ENCODE measurements at places on chromosomes 16 and 17.

DNA sequence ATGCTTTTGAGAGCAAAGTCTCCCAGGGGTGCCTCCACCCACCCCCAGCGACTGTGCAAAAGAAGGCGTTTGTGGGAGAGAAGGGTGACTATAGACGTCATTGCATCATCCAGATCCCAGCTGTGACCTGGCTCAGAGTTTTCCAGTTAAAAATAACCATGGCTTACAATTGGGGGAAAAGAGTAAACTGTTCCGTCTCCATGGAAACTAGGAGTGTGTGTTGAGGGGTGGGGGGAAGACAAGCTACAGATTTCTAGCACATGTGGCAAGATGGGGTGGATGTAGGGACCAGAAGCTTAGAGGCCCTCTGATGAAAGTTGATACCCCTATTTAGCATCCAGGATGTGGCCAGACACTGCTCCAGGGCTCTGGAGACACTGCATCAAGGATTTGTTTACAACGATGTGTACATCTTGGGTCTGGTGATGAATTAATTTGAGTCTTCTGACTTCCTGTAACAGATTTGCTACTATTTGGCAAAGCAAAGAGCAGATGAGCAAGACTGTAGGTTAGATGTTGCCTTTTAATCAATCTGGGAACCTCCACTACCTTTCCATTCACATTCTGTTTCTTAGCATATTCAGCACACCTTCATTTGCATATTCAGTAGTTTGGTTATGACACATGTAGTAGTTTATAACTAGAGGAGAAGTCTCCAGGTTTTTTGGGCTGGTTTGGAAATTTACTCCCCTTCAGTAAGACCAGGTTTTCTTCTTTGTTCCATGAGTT lies 6.2 kb upstream of the DUSP14 start:
- no peak for DNase-seq

- DNase-seq, result no peak
These were observed 5.3 kb upstream of the IRX3 start for GRCh38 chr16:54291656-54292487.

DNA sequence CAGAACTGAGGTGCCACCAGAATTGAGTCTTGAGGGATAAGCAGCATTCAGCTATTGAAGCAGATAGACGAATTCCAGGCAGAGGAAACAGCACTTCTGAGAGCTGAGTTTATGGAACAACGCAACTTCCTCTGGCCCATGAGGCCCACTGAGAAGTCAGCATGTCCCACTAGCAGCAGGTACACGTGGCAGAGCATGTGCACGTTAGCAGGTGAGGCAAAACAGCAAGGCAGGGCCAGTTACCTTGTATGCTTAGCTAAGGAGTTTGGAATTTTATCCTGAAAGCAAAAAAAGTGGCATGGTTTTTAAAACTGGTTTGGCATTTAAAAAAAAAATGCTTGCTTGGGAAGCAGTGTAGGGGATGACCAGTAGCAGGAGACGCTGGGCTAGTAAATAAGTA lies 305.6 kb downstream of the CPPED1 start:
- no peak for DNase-seq

GRCh38 chr17:40191237-40192208 lies 14.3 kb downstream of the RAPGEFL1 start:
- peak; percentile 65 for DNase-seq

GRCh38 chr17:66580956-66581391 lies 253.9 kb upstream of the CACNG5 start:
- DNase-seq, result no peak

Data from CD4-positive, alpha-beta memory T cell (primary cell).